ENCODE measurements at places on chromosomes 6 and 20.

- no peak for DNase-seq
These were observed 1.4 kb downstream of the LRFN2 start for GRCh38 chr6:40585651-40586269.

DNA sequence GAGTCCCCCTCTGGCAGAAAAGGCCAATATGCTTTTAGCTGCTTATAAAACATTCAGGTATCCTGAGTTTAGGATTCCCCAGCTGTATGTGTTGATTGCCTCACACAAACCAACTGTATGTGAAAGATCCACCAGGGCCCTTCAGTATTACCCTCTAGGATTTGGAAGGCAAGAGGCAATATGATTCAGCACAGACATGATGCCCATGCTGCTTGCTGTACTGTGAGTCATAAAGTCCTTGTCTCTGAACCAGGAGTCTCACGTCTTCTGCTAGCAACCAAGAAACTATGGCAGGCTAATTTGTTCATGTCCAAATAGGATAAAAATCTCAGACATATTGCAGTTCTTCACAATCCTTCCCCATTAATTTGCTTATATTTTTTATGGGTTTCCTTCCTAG lies 789.2 kb upstream of the SLC35B3 start:
- DNase-seq, result no peak

- no peak for DNase-seq
These were observed 742.7 kb upstream of the SLC35B3 start for GRCh38 chr6:9178071-9178470.

DNA sequence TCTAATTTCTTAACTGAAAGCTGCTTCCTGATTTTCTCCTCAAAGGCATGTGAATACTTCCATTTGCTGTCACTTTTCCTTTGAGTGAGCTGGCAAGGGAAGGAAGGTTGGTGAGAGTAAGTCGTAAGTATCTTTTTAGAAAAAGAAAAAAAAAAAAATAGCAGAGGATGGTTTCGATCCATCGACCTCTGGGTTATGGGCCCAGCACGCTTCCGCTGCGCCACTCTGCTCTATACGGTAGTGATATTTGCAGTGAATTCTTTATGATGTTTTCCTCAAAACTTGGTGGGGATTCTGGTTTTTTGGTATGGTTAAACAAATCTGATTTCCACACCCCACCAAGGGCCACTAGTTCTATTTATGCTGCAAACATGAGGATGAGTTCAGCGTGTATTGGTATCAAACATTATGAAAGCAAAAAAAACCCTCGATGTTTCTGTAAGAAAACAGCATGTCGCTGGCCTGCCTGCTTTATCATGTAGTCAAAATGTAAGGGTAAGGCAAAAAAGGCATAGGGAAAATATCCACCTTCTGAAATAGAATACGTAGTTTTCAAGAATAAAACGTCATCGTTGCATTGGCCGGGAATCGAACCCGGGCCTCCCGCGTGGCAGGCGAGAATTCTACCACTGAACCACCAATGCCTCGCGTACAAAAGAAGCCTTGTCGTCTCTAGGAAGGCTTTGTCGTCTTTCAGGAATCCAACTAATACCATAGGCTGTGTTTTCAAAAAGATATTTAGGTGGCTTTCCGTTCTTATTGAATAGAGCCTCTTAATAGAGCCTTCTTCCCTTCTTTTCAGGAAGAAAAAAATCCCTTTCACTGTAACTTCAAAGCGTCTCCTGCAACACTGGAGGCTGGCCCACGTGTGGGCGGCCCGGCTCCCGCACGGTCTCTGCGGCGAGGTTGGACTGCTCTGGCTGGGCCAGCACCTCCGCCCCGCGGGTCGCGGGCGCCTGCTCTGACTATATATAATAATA lies 9.6 kb downstream of the OR2B2 start:
- DNase-seq, result peak; percentile 87

DNA sequence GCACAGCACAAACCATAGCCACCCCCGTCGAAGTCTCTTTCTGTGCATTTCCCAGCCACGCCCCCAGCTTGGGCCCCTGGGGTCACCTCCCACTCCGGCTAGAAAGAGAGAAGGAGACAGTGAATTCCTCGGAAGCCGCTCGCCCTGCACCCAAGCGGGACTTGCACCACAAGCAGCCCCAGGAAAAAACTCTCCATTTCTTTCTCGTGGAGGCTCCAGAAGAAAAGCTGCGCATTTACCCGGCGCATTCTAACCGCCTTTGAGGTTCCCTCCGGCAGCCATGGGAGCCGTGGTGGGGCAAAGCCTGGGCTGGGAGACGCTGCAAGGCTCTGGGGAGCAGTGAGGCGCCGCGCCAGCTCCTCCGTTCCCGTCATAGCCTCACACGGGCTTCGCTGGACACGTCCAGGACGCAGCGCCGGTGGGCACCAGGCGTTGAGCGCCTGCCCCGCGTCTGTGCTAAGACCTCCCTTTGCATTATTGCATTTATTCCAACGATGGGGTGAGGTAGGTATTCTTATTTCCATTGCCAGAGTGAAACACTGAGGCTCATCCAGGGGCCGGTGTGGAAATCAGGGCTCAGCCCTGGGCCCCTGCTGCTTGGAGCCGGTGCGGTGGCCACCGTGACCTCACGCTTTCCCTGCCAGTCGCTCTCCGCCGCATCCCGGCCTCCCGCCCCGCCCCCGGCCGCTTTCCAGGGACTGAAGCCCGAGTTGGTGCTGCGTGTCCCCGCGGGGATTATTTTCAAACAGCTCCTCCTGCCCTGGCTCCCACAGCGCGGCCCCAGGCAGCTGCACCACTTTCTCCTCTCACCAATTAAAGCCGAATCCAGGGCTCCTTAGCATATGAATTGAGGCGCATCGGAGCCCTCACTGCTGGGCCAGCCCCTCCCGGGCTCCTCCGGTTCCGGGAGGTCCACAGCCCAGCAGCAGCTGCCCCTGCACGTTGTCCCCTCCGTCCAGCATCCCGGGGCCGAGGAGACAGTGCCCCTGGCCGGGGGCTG lies 148.3 kb upstream of the AFDN start:
- no peak for DNase-seq

- DNase-seq, result no peak
These were observed 95.4 kb upstream of the TMEM181 start for GRCh38 chr6:158464483-158464882.

- no peak for DNase-seq
These were observed 691.7 kb downstream of the GRIK2 start for GRCh38 chr6:102085257-102085656.

DNA sequence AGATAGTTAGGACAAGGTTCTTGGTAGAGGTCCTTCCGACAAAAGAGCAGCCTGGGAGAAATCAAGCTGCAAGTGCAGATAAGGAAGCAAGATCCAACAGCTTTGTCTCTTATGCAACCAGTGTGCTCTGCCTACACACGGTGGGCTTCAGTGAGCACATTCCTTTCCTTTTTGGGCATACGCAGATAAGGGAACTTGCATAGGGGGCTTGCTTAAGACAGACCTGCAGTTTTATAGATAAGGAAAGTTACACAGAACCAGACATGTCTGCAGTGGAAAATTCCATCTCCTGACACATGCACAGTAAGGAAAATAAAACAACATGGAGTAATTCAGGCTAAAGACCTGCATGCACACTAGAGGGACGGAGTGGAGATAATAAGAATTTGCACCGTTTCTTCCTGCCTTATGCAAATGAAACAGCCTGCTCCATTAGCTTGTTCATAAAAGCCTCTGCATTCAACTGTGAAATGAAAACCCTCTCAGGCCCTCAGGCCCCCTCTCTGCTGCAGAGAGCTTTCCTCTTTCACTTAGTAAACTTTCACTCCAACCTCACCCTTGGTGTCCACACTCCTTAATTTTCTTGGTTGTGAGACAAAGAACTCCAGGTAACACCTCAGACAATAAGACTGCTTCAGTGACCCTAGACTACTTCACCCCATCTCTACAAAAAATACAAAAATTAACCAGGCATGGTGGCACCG lies 97.5 kb upstream of the MYLIP start:
- no peak for DNase-seq

GRCh38 chr20:49276961-49277785 lies 684 bp downstream of the ZNFX1 start:
- peak; percentile 37 for DNase-seq

DNA sequence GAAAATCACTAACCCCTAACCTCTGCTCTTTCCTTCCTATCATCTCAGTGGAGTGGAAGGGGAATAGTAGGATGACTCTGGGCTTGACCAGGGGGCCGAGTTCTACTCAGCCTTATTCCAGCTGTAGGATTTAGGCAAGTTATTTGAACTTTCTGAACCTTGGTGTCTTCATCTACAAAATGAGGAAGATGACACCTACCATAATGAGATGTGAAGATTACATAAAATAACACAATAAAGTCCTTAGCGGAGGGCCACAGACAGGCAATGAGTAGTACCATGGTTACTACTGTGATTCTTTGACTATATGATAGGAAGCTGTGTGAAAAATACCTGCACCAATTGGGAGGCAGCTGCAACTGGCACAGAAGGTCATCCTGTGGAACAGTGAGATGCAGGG lies 53.6 kb upstream of the PIM1 start:
- DNase-seq, result no peak

DNA sequence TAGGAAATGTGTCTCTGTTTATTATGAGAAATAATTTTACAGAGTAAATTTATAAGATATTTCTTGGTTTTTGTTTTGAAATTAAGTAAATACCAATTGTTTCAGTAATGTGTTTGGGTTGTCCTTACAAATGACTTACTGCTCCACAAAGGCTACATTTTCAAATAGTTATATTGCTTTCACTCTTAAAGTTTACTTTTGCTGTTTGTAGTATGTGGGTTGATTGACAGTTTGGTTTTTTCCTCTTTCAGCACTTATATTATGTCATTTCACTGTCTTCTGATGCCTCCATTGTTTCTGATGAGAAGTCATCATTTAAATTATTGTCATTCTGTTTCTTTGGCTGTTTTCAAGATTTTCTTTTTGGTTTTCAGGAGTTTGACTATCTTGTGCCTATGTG lies 34.9 kb upstream of the SUMO4 start:
- DNase-seq, result no peak

- DNase-seq, result no peak
These were observed 169.2 kb downstream of the LMBRD1 start for GRCh38 chr6:69627625-69628024.

GRCh38 chr6:20812776-20813175 lies 278.5 kb downstream of the CDKAL1 start:
- DNase-seq, result no peak

DNA sequence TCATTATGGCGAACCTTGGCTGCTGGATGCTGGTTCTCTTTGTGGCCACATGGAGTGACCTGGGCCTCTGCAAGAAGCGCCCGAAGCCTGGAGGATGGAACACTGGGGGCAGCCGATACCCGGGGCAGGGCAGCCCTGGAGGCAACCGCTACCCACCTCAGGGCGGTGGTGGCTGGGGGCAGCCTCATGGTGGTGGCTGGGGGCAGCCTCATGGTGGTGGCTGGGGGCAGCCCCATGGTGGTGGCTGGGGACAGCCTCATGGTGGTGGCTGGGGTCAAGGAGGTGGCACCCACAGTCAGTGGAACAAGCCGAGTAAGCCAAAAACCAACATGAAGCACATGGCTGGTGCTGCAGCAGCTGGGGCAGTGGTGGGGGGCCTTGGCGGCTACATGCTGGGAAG lies 22.5 kb upstream of the PRND start:
- no peak for DNase-seq

DNA sequence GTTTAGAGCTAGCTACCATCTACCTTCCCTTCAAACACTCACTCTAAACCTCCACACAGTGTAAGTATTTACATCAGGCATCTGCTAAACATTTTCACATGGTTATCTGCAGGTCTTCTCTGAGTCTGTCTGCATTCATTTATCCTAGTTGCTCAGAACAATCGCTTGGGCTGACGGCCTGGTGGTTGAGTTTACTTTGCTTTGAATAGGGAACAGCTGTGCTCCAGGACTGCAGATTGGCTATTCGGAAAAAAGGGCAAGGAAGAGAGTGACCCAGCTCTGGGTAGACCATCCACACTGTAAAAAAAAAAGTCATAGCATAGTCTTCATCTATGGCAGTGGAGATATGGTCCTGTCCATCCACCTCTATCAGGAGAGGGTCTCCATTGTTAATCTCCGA lies 115.3 kb upstream of the ESR1 start:
- no peak for DNase-seq

- DNase-seq, result no peak
These were observed 123.6 kb upstream of the SLC35B3 start for GRCh38 chr6:8558953-8559352.

DNA sequence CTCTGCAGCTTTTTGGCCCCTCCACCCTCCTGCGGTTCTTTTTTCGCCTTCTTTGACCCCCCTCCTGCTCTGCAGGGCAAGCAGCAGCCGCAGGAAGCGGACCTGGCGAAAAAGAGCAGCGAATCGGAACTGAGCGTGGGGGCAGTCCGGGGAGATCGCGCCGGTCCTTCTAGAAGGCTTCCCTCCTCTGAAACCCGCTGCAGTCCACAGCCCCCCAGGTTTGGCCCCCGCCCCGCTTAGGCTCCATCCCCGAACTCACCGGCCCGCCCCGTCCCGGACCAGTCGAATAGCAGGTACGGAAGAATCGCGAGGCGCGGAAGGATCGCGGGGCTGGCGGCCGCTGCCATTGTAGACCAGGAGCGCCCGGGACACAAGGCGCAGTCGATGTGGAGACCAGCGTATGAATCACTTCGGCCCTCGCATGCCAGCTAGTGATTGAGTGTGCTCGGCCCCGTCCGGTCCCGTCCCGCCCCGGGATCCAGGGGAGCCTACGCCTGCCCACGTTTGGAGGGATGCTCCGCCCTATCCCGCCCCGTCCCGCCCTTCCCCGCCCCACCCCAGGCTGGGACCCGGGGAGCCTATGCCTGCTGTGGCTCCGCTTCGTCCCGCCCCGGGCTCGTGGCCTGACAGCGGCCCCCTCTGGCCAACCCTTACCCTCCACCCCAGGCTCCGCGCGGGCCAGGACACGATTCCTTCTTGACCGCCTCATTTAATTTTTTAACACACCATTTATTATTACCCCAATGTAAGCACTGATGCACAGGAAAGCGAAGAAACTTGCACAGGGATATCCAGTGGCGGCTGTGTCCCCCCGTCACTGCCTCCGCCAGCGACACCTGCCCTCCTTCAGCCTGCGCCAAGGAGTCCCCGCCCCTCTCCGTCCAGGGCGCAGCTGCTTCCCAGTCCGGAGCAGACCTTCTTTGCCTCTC lies at the start of gene ULBP3:
ULBP3 (minus strand) TSS at position 402 of the 929 bp plus-strand sequence; CDS start at position 347, 55 bp downstream.
- peak; percentile 17 for DNase-seq

DNA sequence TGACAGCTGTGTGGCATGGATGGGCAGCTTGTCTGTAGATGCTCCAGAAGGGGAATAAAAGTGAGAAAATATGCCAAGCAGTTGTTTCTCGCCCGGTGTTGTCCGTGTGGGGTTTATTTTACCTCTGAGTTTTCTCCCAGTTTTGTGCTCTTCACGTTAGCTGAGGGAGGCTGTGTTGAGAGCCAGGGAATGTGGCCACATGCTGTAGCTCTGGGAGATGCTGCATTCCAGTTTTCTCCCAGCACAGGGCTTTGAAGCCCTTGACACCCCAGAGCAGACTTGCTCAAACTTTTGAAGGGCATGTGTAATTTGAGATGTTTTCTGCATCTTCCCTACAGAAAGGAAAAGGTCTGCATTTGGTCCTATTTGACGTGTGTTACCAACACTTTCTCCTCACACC lies 67.7 kb downstream of the RREB1 start:
- no peak for DNase-seq

GRCh38 chr20:62618611-62619529 lies 23.4 kb upstream of the SLCO4A1 start:
- no peak for DNase-seq

- no peak for DNase-seq
These were observed 78.0 kb upstream of the MPC1 start for GRCh38 chr6:166460473-166461437.

Measured in stimulated activated CD4-positive, alpha-beta T cell treated with anti-CD3 and anti-CD28 coated beads, TNF-alpha, amount 100 ng/mL, for 1 hour (primary cell).